ENCODE measurements at places on chromosomes 12 and 14. TPM values are rescaled to one million over a fixed set of nuclear protein-coding genes. Genes with fewer than 3 reads are reported as not detected.

Gene FAIM2
- 2.6 TPM for total RNA-seq

Gene DTX1
- total RNA-seq: not detected

Gene ZC2HC1C
- total RNA-seq: 1.2 TPM

Gene PLCZ1
- not detected for total RNA-seq

Gene COCH
- total RNA-seq: 0.33 TPM

Gene SLC17A8
- not detected for total RNA-seq

Gene PRMT5
- 55.4 TPM for total RNA-seq

Gene SERPINA10
- 0.17 TPM for total RNA-seq

Gene CACNA1C
- 28.1 TPM for total RNA-seq

Gene GLS2
- 0.73 TPM for total RNA-seq

Gene CYP46A1
- total RNA-seq: 0.29 TPM
